ENCODE measurements at places on chromosomes 16 and 17. TPM values are rescaled to one million over a fixed set of nuclear protein-coding genes. Genes with fewer than 3 reads are reported as not detected.

TNFRSF12A gene
- 895 TPM for polyA plus RNA-seq

NLGN2 gene
- polyA plus RNA-seq, result 3.3 TPM

- no peaks in the 10 kb centered on the region for H3K27me3 ChIP-seq
- H3K4me1 ChIP-seq, result peaks cover 36% of the 10 kb centered on the region
- DNase-seq, result no peak
These were observed 33.8 kb downstream of the ZCCHC14 start for GRCh38 chr16:87459027-87459426.

DNA sequence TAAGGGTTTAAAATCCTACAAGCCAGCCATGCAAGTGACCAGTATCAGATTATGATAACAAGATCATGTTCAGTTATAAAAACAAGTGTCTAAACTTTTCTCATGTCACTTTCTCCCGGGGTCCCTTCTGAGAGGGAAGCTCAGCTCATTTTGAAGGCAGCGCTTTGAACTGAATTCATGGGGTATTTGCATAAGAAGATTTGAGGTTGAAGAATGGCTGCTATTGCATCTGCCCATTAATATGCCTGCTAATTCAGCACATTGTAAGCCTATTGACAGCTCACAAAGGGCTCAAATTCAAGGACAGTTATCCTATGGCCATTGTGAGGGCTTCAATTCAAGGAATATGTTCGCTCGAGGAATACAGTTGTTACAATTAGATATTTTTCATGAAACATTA, 290.2 kb upstream of the IRX3 start:
- H3K27ac ChIP-seq, result no peak overlapping the region
- H3K4me1 ChIP-seq, result no peaks in the 10 kb centered on the region
- H3K4me3 ChIP-seq, result no peak overlapping the region
- no peaks in the 10 kb centered on the region for H3K36me3 ChIP-seq
- peaks cover 9% of the 10 kb centered on the region for H3K27me3 ChIP-seq
- DNase-seq, result no peak

DNA sequence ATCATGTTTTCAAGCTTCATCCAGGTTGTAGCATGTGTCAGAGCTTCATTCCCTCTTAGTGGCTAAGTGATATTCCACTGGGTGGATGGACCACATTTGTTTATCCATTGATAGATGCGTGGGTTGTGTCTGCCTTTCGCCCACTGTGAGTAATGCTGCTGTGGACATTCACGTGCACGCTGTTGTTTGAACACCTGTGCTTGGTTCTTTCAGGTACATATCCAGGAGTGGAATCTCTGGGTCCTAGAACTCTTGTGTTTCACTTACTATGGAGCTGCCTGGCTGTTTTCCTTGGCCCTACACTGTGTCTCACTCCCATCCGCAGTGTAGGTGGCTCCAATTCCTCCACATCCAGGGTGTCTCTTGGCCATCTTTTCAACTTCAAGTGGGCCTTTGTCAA, 224.2 kb downstream of the C16orf95 start:
- peaks cover 71% of the 10 kb centered on the region for H3K27me3 ChIP-seq
- no peak for DNase-seq
- H3K36me3 ChIP-seq, result no peaks in the 10 kb centered on the region
- H3K4me1 ChIP-seq, result no peaks in the 10 kb centered on the region
- H3K4me3 ChIP-seq, result no peak overlapping the region

DNA sequence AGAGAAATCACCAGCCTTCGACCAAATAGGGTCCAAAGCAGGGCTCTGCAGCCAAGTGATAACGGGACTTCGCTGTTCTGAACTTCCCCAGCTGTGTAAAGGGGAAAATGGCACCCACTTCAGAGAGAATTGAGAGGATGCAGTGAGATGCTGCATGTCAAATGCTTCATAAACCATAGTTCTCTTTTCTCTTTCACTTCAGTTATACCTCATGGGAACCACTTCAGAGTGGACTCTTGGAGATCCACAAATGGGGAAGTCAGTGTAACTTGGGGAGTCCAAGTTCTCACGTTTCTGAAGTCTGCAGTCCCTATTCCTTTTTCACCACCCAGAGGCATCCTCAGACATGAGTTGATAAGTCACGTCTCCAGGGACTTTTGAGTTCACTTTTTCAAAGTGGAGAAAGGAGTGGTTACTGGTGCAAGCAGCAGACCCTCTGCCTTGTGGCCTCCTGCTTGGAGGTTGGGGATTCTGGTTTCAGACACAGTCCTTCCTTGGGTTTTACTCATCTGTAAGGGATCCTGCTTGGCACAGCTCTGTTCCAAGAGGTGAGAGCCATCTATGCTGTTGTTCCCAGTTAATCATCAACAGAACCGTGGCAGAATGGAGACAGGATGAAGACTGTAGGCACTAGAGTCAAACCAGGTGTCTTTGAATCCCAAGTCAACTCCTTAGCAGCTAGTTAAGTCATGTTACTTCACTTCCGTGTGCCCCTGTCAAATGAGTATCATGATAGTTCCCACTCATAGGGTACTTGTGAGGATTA, 123.4 kb upstream of the NOL11 start:
- no peak overlapping the region for H3K4me3 ChIP-seq
- H3K36me3 ChIP-seq, result no peaks in the 10 kb centered on the region

GRCh38 chr16:69918241-69918640, 32.9 kb upstream of the CLEC18A start:
- H3K36me3 ChIP-seq, result no peaks in the 10 kb centered on the region
- H3K4me1 ChIP-seq, result peaks cover 24% of the 10 kb centered on the region
- peak overlapping the region; percentile 74 for H3K4me3 ChIP-seq
- H3K27ac ChIP-seq, result peak overlapping the region; percentile 95
- peak; percentile 47 for DNase-seq

GRCh38 chr16:66605177-66605978, 874 bp downstream of the CMTM3 start:
- H3K4me1 ChIP-seq, result peaks cover 10% of the 10 kb centered on the region
- H3K36me3 ChIP-seq, result peaks cover under 1% of the 10 kb centered on the region
- no peaks in the 10 kb centered on the region for H3K27me3 ChIP-seq
- peak overlapping the region; percentile 43 for H3K27ac ChIP-seq

DNA sequence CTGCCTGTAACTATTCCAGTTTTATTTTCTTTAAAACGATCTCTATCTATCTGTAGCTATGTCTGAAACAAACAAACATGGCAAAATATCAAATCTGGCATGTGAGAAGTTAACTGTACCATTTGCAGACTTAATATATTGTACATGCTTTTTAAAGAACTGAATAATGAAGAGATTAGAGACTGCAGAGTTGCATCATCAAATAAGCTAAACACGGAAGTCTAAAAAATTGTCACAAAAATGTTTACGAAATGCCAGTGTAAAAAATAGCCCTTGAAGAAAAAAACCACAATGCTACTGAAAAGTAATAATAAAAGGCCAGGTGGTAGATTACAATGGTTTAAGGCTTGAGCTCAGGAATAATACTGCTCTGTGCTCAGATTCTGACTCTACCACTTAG, 43.1 kb downstream of the HS3ST3A1 start:
- peaks cover 12% of the 10 kb centered on the region for H3K36me3 ChIP-seq
- peak; percentile 25 for DNase-seq
- H3K27me3 ChIP-seq, result no peaks in the 10 kb centered on the region
- H3K27ac ChIP-seq, result peak overlapping the region; percentile 43
- H3K4me1 ChIP-seq, result peaks cover 66% of the 10 kb centered on the region

DNA sequence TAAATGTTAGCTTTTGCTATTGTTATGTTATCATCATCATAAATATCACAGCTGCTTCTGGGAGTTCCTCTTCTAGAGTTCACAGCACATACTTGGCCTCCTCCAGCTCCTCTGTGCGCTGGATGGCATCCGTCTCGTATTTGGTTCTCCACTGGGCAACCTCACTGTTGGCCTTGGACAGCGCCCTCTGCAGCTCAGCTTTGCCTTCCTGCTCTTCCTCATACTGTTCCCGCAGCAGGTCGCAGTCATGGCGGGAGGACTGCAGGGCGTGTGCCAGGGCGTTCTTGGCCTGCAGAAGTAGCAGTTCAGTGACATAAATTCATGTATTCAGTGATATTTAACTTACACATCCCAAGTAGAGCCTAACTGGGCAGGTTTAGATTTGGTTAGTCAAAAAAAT, 23.4 kb downstream of the MYH8 start:
- no peaks in the 10 kb centered on the region for H3K4me1 ChIP-seq
- peaks cover 3% of the 10 kb centered on the region for H3K27me3 ChIP-seq
- no peak for DNase-seq
- H3K4me3 ChIP-seq, result no peak overlapping the region
- no peak overlapping the region for H3K27ac ChIP-seq

DNA sequence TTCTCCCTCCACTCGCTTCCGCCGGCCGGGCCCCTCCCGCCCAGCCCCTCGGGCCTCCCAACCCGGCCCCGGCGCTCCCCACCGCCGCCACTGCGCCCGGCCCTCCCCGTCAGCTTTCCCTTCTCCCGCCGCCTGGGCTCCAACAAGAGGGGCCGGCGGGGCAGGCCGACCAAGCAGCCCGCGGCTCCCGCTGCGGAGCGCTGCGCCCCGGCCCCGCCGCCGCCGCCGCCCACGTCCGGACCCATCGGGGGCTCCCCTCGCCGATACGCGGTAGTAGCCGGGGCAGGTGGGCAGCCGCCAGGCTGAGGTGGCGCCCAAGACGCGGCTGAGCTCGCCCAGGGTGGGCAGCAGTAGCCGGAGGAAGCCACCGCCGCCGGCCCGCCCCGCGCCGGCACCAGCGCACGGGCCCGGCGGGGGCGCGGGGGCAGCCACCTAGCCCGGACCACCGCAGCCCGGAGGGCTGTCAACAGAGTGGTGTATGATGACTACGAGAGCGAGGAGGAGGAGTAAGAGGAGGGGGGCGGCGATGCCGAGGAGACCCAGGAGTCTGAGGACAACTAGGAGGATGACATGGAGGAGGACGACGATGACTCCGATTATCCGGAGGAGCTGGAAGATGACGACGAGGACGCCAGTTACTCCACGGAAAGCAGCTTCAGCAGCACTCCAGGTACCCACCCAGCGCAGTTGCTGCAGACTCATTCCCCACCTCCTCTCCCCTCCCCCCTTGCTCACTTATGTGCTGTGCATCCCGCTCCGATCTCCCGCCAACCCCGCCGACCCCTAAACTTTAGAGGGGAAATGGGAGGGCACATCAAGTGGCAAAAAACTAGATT, 498 bp downstream of the LRRC37B start:
- H3K4me1 ChIP-seq, result no peaks in the 10 kb centered on the region
- DNase-seq, result peak; percentile 61
- H3K36me3 ChIP-seq, result no peaks in the 10 kb centered on the region

DNA sequence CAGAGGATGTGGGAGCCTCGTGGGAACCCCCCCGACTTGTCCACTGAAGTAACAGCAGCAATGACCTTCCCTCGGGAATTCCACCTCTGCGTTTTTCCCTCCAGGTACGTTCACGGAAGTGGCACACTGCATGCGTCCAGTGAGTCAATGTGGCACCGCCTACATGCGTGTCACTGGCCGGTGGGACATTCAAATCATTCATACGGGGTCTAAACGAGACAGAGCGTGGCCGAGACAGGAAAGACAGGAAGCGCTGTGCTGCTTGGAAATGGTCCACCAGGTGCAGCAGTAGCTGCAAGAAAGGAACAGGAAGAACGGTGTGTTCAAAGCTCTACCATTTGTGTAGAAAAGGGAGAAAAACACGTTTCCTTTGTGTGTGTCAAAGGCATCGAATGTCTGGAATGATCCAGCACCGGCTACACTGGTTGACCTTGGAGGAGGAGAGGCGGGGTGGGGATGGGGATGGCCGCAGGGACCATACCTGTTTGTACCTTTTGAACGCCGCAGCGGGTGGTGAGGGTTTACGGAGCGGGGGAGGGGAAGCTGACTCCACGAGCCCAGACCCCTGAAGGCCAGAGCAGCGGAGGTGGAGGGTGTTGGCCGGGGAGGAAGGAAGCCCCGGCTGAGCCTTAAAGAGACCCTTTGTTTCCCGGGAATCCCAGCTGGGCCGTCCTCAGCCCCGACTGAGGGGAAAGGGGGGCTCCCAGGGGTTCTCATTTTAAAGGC, 1.7 kb upstream of the PGAP6 start:
- H3K36me3 ChIP-seq, result no peaks in the 10 kb centered on the region
- DNase-seq, result no peak
- H3K4me1 ChIP-seq, result no peaks in the 10 kb centered on the region
- no peak overlapping the region for H3K4me3 ChIP-seq
- no peak overlapping the region for H3K27ac ChIP-seq

Data from GM23248 (cell line).